ENCODE measurements at places on chromosomes 5 and 9.

DNA sequence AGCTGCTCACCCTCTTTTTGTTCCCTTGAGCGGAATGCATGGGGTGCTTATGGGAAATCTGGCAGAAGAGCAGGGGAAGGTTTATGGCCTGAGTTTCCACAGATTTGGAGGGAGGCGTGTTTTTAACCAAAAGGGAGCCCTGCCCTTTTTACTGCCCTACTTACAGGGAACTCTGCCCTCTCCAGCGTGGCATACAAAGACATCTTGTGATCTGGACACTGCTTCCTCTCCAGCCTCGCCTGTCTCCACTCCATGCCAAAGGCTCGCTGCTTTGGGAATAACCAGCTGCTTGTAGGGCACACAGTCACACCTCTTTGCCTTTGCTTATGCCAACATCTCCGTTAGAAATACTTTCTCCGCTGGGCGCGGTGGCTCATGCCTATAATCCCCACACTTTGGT, 314.2 kb downstream of the ARHGAP26 start:
- no peak for DNase-seq

GRCh38 chr5:175821790-175822211, 49.6 kb upstream of the CPLX2 start:
- peak; percentile 13 for DNase-seq

- no peak for DNase-seq
Observed at GRCh38 chr5:159440968-159441367, 110.7 kb upstream of the IL12B start.

- DNase-seq, result no peak
Observed at GRCh38 chr5:55554585-55555202, 19.9 kb upstream of the PLPP1 start.

DNA sequence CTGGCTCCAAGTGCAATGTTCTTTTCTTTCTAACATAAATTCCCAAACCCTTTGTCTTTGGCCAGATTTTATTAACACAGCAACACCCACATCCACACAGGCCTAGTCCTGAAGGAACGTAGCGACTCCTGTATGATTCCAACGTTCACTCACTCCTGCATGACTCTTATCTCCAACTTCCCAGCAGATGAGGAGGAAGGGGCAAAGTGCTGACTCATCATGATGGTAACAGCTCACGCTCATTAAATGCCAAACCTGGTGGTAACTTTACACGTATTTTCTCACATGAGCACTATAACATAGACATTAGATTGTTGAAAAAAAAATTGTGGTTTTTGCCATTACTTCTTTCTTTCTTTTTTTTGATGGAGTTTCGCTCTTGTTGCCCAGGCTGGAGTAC, 1349.5 kb downstream of the EFNA5 start:
- DNase-seq, result no peak

All from stimulated activated CD4-positive, alpha-beta T cell treated with anti-CD3 and anti-CD28 coated beads, Interleukin-15, amount 100 ng/mL, for 48 hours (primary cell).